ENCODE measurements at places on chromosomes 1 and 21.

- peak; percentile 42 for DNase-seq
Measured at GRCh38 chr1:81414488-81415015, 386.2 kb upstream of the ADGRL2 start.

DNA sequence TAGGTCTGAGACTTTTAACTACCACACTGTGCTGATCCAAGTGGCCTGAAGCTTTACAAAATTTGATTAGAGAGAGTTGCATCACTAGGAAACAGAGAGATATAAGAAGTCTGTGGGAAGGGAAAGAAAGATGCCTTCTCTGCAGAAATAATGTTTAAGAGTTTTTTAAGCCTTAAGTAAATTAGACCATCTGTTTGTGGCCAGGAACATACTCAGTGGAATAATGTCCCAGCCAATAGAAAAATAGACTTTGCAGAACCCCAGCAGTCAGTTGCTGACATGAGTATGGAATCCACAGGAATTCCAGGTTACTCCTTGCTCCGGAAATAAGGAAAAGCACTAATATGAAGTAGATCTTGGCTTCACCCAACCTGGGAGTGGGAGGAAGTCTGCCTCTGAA, 144.8 kb downstream of the ST6GALNAC5 start:
- DNase-seq, result no peak

GRCh38 chr1:88291611-88292354, 392.3 kb upstream of the PKN2 start:
- DNase-seq, result no peak

GRCh38 chr21:42374864-42375499, 8.6 kb upstream of the TFF1 start:
- DNase-seq, result no peak

GRCh38 chr21:35394634-35395369, 345.7 kb upstream of the RUNX1 start:
- DNase-seq, result no peak
